Stimulated activated CD8-positive, alpha-beta memory T cell treated with anti-CD3 and anti-CD28 coated beads, Interleukin-15, amount 100 ng/mL, for 4 hours (primary cell): ENCODE measurements at places on chromosomes 7 and 10.
A peak's percentile ranks its signal among the peaks of the same experiment; 100 is the strongest.

GRCh38 chr7:44217223-44217714 lies 16.5 kb downstream of the YKT6 start:
- DNase-seq = no peak

- DNase-seq = no peak
Measured at GRCh38 chr7:5278766-5279165, 4.0 kb upstream of the SLC29A4 start.

GRCh38 chr10:12909836-12910185 lies 91.7 kb downstream of the CCDC3 start:
- no peak for DNase-seq

DNA sequence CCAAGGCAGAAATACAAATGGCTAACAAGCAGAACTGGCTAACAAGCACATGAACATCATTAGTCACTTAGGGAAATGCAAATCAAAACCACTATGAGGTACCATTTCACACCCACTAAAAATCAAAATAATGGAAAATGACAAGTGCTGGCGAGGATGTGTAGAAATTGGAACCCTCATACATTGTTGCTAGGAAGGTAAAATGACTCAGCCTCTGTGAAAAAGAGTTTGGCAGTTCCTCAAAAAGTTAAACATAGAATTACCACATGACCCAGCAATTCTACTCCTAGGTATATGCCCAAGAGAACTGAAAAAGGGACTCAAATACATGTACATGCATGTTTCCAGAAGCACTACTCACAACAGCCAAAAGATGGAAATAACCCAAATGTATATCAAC lies 52.8 kb upstream of the ANAPC16 start:
- DNase-seq = no peak

- no peak for DNase-seq
Measured at GRCh38 chr10:132162590-132163277, 24.0 kb upstream of the DPYSL4 start.

GRCh38 chr7:91569728-91570457 lies 305.7 kb downstream of the FZD1 start:
- DNase-seq = no peak

DNA sequence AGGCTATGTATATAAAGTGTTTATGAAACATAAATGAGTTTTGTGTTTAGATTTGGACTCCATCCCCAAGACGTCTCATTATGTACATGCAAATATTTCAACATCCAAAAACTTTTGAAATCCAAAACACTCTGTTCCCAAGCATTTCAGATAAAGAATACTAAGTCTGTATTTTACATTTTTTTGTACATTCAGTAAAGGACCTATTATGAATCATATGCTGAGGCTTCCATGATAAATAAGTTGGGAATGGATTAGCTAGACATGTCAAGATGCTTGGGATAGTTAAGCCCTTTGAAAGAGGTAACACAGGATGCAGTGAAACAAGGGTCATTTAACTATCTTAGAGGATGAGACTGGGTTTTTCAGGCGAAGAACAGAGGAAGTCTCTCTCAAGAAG lies 262.9 kb downstream of the SNX13 start:
- no peak for DNase-seq

GRCh38 chr7:101832685-101833375 lies 15.4 kb downstream of the CUX1 start:
- DNase-seq = no peak

DNA sequence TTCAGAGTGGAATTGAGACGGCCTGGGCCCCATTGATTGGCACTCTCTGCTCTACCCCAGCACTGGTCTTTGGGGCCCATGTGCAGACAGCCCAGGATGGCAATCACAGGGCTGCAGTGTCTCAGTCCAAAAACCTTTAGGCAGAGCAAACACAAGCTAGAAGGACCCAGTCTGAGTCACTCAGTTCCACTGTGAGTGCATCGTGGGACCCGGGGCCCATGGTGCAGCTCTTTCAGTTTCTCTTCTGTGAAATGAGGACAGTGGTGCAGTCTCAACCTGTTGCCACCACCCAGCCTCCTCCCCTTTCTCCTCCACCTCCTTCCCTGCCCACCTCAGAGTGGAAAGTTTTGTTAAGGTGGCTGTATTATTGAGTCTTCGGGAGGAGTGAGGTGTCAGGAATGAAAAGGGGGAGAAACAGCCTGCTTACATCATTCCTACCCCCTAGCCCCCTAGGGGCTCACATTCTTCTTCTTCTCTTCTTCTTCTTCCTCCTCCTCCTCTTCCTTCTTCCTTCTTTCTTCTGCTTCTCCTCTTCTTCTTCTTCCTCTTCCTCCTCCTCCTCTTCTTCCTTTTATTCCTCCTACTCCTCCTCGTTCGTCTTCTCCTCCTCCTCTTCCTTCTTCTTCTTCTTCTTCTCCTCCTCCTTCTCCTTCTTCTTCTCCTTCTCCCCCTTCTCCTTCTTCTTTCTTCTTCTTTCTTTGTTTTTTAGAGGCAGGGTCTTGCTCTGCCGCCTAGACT lies 19.5 kb upstream of the CARD11 start:
- peak; percentile 64 for DNase-seq

- peak; percentile 39 for DNase-seq
Measured at GRCh38 chr10:101889256-101890210, 45.9 kb upstream of the KCNIP2 start.

DNA sequence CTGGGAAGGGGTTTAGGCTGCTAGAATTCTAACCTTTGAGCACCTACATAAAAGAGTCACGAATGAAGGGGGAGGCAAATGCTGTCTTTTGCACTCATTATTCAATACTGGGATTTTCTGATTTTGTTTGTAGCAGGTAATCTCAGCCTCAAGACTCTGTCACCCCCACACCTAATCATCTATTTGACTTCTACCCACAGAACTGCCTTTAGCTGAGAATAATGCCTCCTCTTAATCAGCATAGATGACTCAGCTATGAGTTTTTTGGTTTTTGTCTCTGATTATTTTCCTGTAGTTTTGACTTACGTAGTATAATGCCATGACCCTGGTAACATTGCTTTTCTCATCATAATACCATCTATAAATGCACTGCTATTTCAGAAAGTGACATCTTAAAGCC lies 42.7 kb upstream of the CACNB2 start:
- DNase-seq = no peak

DNA sequence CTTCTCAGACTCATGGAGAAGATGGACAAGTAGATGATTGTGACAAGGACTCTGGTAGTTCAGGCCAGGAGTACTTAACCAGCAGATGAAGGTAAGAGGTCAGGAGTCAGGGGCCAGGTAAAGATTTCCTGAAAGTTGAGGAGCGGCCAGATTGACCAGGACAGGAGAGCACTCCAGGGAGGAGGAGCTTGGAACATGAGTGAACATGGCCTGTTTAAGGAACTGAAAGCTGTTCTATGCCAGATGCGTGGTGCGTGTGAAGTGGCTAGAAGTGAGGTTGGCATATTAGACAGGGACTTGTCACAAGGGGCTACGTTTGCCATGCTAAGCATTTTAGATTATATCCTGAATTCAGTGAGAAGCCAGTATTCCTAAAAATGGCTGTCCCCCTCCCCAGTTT lies 157.2 kb downstream of the WNT2 start:
- DNase-seq = no peak

DNA sequence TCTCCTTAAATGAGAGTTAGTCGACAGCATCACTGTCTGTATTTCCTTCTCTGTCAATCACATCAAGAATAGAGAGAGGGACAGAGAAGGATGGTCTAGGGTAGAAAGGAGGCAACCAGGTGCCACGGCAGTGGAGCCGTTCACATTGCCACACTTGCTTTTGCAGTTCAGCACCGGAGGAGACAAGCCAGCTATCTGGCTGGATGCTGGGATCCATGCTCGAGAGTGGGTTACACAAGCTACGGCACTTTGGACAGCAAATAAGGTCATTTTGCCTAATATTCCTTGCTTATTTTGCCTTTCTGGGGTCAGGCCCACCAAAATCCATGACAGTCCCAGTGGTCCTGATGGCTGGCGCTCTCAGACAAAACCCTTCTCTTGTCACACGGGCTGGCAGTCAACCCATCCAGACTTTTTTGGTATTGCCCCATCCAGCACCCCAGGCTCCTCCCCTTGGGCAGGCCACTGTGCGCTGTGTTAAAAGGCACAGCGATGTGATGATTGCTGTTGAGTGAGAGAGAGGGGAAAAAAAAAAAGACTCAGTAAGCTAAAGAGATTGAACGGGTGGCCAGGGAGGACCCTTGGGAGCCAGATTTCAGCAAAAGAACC lies 8.4 kb downstream of the CPA2 start:
- no peak for DNase-seq

DNA sequence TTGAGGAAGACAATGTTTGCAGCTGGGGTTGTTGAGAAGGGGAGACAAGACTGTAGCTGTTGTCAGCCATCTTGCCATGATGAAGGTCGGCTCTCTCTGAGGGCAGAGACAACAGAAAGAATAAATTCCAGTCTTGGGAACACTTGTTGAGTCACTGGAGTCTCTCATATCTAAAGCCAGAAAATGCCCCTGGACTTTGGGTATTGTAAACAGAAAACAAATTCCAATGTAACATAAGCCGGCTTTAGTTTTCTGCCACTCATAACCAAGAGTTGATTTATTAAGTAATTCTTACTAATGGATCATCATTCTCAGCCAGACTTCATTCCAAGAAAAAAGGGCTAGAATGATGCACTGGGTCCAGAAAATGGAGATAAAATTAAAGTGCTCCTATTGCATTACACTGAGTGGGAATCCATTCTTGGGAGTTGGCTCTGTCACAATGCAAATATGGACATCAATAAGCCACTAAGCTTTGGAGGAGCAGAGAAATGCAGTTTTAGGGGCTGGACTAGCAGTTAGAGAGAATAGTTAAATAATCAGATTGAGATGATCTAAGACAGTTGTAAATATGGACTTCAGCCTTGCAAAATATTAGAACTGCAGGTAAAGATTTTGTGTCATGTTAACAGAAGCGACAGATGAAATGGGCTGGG lies 78.9 kb downstream of the ADAM12 start:
- DNase-seq = no peak

DNA sequence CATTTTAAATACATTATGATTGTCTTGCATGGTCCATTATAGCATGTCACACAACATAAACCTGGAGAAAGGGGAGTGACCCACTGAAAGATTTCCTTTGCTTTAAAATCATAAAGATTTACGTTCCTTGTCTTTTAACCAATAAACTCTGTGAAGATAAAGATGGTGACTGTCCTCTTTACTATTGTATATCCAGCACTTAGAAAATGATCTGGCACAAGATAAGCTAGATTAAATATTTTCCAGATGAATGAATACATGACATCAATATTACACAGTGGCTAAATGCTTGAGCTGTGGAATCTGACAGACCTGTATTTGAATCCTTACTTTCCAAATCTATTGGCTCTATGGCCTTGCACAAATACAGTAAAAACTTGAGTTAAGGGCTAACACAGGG lies 938.4 kb downstream of the SORCS1 start:
- no peak for DNase-seq

DNA sequence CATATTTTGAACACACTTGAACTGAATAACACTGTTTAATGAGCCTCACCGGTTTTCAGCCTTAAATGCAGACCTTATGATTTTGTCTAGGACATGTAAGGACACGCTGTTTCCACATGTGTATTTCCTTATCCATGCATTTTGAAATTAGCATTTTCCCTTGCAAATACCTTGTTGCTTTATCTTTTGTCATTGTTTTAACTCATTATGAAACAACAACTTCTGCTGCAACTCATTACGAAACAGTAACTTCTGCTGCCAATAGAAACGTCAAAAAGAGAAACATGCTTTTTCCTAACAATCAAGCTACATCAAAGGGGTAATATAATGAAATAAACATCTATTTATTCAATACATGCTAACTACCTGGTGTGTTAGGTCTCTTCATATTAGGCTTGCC lies 322.0 kb downstream of the AGMO start:
- DNase-seq = no peak

DNA sequence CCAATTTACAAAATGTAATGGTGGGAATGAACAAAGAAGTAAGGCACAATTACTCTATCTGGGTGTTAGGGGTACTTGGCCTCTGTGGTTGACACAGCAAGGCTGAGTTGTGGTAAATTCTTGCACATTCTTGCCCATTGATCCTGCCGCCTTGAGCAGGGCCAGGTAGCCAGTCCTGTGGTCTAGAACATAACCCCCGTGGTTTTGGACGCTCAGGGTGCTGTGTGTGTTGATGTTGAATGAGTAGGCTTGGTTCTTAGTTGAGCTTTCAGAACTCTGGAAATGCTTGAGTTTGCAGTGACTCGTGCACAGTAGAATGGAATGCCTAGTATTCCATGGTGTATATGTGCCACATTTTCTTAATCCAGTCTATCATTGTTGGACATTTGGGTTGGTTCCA lies 42.3 kb upstream of the CDHR3 start:
- no peak for DNase-seq

- DNase-seq = no peak
Measured at GRCh38 chr10:99659868-99660366, 608 bp downstream of the ENTPD7 start.

GRCh38 chr7:22094413-22095342 lies 149.0 kb upstream of the CDCA7L start:
- DNase-seq = no peak
